ENCODE measurements at places on chromosomes 5 and 9.

DNA sequence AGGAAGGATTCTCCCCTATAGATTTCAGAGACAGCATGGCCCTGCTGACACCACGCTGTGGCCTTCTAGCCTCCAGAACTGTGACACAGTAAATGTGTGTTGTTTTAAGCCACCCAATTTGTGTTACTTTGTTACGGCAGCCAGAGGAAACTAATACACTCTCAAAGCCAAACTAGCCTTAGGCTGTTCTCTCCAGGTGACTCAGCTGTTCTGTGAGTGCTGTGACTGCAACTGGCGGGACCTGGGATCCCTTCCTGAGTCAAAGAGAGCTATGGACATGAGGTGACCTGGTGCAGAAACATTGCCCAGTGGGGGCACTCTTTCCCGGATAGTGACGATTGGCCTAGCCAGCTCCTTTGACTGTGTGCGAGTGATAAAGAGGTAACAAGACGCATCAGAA, 14.0 kb upstream of the MLANA start:
- DNase-seq = no peak

- DNase-seq = no peak
These were observed 301.7 kb downstream of the ATPSCKMT start for GRCh38 chr5:9947944-9948343.

DNA sequence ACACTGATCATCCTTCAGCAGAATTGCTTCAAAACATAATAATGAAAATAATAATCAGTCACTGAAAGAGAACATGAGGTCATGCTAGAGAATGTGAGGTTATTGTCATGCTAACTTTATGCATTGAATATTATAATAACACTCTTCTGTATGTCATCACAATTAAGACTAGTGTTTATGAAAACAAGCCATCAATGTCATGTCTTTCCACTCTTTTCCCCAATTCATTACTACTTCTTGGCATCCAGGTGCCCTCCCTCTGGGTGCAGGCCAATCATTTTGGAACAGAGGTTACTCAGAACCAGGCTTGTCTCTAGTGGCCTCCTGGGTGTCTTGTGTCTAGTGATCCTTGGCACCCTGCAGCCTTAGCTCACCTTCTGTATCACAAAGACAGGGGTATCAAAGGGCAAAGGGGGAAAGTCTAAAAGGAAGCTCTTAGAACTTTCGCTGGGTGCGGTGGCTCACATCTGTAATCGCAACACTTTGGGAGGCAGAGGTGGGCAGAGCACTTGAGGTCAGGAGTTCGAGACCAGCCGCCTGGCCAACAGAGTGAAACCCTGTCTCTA, 217.6 kb upstream of the PIK3R1 start:
- DNase-seq = no peak

- DNase-seq = no peak
These were observed 130.3 kb downstream of the NSG2 start for GRCh38 chr5:174175716-174176268.

DNA sequence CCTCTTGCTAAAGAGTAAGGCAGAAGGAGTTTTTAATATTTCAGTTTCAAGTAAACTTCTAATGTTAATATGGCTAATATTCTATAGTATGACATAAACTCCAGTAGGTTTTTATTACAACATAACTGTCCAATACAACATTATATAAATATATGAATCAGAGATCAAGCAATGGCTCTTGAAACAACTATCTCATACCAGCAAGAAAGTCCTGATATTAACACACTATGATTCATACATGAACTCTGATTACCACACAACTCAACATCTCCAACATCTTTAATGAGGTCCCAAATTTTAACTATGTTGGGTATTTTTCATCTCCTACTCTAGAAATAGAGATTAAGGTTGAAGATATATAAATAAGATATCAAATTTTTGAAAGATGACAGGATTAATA, 878.3 kb downstream of the TLE1 start:
- DNase-seq = no peak

GRCh38 chr5:53037141-53037859, 48.1 kb downstream of the ITGA2 start:
- no peak for DNase-seq

DNA sequence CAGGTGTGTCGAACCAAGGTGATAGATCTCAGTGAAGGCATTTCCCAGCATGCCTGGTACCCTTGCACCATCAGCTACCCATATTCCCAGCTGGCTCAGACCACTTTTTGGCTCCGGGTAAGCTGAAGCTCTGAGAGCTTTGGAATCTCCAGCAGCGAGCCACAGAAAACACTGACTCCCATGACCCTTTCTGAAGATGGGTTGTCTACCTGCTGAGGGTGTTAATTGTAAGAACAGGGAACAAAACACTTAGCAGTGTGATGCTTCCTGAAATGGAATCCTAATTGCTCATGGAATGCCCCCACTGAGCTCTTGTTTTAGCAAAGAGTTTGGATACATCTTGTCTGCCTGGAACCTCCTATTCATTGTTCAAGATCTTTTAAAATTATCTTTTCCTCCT, 177.7 kb downstream of the PAPPA start:
- no peak for DNase-seq

DNA sequence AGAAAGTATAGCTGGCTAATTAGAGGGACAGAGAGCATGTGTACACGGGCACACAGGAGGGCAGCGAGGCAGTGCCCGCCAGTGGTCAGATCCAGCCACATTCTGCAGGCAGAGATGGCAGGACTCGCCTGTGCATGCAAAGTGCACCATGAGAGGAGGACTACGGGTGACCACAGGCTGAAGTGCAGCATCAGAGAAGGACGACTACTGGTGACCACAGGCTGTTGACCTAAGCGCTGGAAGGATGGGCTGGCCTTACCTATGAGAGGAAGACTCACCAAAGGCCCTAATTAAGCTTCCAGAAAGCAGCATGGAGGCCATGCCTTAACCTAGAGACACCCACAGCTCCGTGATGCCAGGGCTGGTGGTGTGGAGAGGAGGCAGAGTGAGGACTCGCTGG, 54.2 kb upstream of the SLC25A51 start:
- no peak for DNase-seq

- DNase-seq = no peak
These were observed 689 bp downstream of the CNTRL start for GRCh38 chr9:121075251-121076036.

- no peak for DNase-seq
These were observed 56.8 kb downstream of the TRIO start for GRCh38 chr5:14199902-14200301.

GRCh38 chr5:106849266-106849665, 821.5 kb downstream of the EFNA5 start:
- DNase-seq = no peak

DNA sequence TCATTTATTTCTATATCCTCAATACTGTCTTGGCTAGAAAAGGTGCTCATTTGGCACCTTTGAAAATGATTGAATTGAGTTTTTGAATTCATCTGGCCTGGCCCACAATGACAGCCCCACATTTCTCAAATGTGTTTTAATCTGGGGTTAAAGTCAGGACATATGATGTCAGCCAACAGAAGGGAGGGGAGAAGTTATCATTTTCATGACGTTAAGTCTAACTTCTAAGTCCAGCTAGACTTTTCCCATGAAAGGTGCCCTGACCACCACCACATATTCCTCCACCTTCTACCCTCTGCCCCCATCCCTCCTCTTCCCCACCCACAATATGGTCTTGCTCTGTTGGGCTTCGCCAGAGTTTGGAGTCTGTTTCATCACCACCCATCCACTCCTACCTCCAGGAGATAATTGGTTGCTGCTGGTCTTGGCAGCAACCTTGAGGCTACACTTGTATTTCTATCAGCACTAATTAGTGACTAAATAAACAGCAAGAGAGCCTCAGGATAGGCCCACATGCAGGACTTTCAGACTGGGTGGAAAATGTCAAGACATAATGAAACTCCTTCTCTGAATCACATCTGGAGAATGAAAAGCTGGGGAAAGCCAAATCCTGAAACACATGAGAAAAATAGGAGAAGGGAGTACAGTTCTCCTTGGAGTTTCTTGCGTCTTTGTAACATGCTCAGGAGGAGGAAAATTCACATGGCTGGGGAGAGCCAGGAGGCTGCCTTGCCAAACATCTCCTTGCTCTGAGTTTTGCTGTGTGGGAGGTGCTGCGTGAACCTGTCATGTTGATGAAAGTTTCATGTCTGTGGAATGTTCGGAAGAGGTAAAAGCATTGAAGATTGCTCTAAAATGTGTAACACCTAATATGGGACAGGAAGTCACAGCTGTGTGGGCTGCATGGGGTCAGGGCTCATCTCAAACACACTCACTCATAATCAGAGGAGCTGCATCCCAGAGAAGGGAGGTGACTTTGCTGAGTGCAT, 544.7 kb upstream of the KLF4 start:
- no peak for DNase-seq

DNA sequence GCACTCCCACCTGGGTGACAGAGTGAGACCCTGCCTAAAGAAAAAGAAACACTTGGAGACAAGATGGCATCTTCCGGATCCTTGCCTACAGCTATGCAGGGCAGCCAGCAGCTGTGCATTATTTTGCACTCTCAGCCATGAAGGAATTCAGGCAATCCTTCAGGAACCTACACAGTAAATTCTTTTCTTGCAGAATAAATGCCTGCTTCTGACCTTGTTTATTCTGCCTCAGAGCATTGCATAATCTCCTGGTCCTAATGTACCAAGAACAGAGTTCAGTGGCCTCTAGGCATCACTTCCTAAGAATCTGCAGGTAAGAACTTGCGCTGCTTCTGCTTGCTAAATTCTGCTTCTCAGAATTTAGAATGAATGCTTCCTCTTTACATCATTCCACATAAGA, 16.8 kb downstream of the GLDC start:
- DNase-seq = no peak

DNA sequence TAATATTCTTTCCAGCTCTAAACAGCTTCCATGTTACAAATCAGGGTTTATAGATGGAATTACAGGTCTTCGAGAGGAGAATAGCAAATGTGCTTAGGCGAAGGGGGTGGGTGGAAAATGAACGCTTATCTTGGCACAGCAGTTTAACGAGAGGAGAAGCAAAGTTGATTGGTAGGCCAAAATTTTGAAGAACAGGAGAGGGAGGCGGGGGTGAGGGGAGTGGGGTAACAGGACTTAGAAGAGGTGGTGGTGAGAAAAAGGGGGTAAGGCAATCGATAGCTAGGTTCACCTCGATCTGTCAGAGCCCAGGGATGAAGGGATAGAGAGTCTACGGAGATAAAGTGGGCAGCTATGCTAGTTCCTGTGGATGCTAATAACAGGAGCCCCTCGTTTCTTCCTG, 764 bp downstream of the ANKRA2 start:
- DNase-seq = no peak

DNA sequence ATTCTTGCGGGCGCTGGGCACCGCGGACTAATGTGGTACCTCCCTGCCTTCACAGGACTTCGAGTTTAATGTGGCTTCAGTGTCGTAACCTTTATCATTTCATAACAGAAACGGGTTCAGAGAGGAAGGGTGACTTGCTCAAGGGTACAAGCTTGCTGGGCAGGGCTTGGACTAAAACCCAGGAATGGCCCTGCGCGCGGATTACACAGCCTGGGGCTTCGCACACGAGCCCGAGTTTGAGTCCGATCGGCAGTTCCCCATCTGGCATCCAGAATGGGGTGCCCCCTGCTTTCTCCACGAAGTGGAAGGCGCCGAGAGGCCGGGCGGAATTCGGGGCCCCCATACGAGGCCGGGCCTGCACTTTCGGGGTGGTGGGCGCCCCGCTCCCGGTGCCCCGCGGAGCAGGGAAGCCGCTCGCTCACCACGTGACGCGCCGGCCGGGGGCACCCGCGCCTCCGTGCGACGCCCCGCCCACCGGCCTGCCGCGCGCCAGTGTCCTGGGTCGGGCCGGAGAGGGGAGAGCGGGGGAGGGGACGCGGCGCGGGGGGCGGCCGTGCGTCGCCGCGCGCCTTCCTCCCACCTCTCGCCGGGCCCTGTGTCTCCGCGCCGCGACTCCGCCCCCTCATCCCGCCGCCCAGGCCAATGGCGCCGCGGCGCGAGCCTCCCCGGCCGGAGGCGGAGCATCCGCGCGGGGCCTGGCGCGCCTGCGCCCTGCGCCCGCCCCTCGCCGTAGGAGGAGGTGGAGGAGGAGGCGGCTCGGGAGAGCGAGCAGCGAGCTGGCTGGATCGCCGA, at the start of gene SET:
TSS of gene SET (plus strand) at position 722 of the 792 bp plus-strand sequence. CDS start 361 bp downstream, outside the sequence.
- peak; percentile 96 for DNase-seq

DNA sequence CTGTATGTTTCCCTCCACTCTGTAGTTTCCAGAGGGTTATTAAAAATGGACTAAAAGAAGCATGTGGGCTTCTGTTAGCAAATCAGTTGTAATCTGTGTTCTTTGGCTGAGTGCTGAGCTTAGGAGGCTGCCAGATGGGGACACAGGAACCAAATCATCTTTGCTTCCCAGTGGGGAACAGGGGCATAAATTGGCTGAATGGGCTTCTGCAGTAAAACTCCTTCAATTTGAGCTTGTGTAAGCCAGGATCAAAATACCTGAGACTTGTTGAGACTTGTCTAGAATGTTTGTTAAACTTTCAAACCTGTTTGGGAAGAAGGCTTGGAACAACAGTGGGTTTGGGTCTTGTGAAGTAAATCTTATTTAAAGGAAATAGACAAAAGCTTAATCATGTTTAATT, 32.2 kb upstream of the TNFAIP8 start:
- DNase-seq = no peak

DNA sequence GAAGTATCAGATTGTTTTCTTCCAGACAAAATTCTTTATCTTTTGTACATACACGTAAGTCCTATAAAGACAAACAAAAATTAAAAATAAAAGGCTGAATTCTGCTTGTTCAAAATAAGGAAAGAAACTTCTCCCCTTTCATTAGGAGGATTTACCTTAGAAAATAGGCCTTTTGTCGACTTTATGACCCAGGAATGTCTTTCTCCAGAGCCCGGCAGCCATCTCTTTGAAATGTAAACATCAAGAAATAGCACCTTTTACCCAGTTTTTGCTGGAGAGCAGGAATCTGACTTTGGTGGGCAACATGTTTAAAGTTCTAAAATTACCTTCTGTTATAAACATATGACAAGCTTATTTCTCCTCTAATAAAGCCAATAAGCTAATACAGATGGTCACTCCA, 373.0 kb upstream of the FTMT start:
- no peak for DNase-seq

DNA sequence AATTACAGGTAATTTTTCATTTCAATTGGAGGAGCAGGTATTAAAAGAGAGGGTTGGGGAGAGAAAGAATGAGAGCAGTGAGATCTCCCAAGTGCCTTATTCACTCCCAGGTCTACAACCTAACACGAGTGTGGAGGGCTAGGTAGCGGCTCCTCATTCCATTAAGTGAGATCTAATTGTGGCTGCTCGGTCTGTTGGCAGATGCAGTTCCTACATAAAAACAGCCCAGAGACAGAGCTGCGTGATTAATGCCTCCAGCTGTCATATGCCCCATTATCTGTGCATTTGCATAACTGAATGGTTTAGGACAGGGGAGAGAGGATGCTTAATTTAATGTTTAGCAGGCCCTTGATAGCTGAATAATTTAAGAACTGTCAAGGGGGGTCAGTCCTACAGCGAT, 100.5 kb downstream of the PSAT1 start:
- DNase-seq = no peak

- no peak for DNase-seq
These were observed 75.6 kb upstream of the SLC44A1 start for GRCh38 chr9:105168870-105169319.

GRCh38 chr5:93584596-93585040, 1.6 kb downstream of the NR2F1 start:
- peak; percentile 39 for DNase-seq

GRCh38 chr9:70535546-70536323, 121.3 kb upstream of the KLF9 start:
- DNase-seq = no peak

All from body of pancreas (tissue), 4 donors.